ENCODE measurements at places on chromosomes 16 and 17.
A peak's percentile ranks its signal among the peaks of the same experiment; 100 is the strongest.

DNA sequence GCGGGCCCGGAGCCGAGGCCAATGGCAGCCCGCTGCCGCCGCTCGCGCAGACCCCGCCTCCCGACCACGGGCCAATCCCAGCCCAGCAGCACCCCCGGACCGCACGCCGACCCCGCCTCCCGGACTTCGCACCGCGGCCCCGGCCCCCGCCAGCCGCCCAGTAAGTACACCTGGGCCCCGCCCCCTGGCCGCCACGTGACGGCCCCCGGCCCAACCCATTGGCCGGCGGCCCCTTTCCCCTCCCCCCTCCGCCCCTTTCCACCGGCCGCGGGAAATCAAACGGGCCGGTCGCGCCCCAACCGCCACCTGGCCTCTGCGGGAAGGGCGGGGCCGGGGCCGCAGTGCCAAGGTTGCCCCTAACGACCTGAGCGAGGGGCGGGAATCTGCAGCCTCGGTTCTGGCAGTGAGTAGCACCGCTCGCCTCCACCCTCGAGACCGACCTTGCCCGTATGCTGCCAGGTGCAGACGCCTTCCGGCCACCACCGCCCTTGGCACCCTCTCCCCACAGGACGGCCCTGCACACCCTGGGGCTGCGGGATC, at the start of gene YBX2:
YBX2 (minus strand) TSS at position 26 of the 540 bp plus-strand sequence. CDS start 139 bp downstream, outside the sequence.
- DNase-seq, result peak; percentile 95

DNA sequence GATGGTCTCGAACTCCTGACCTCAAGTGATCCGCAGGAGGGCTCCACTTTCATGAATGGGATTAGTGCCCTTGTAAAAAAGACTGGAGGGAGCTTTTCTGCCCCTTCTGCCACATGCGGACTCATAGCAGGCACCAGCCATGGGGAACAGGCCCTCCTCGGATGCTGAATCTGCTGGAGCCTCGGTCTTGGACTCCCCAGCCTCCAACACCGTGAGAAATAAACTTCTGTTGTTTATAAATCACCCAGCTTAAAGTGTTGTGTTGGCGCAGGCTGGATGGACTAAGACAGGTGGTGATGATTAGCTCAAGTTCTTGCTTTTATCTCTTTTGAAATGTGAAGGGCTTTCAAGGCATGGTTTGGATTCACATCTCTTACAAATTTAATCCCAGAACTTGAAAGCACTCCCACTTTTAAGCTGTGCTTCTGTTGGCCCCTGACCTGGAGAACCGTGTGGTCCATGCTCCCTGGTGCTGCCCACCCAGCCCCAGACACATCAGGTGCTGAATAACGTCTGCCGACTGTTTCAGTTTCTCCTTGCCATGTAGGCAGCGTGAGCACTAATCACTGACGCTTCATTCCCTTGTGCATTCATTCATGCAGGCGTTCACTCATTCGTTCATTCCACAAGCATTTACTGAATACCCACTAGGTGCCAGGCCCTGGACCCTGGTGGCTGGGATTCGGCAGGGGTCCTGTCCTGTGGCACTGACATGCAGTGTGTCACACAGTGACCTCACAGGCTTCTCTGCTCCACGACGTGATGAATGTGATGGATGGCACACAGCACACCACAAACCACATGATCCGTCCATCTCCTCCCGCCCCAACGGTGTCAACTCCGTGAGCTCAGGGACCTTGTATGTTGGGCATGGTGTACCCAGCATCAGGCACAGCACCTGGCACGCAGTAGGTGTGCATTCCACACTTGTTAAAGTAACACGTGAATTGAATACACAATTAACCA, 8.9 kb downstream of the CIBAR2 start:
- no peak for DNase-seq

DNA sequence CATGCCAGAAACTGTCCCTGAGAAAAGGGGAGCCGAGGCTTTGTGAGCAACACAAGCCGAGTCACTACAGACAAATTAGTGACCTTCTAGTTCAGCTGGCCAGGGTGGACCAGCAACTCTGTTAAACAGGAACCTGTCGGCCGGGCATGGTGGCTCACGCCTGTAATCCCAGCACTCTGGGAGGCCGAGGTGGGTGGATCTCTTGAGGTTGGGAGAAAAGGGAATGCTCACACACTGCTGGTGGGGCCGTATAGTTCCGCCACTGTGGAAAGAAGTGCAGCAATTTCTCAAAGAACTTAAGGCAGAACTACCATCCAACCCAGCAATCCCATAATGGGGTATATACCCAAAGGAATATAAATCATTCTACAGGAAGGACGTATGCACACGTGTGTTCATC, 67.8 kb downstream of the C16orf95 start:
- DNase-seq, result no peak

- no peak for DNase-seq
These were observed 241.1 kb downstream of the PRKCA start for GRCh38 chr17:66543526-66543925.

- no peak for DNase-seq
These were observed 6.4 kb upstream of the ZNF750 start for GRCh38 chr17:82846061-82846691.

- DNase-seq, result no peak
These were observed 6.3 kb upstream of the PABPN1L start for GRCh38 chr16:88872650-88873331.

DNA sequence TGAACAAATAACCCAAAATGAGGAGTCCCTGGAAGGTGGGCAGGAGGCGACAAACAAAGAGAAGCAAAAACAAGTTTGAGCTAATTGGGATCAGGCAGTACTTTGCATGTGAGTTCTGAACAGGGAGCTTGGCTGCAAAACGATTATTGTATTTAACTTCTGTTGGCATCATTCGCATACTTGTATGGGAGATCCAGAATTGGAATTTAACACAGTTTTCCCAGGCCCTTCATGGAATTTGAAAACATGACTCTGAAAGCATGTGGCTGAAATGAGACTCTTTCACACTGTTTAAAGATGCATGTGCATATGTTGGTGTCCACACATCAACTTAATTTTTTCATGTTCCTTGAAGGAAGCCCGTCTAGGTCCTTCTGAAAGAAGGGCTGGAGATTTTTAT, 674.3 kb downstream of the WWOX start:
- no peak for DNase-seq

DNA sequence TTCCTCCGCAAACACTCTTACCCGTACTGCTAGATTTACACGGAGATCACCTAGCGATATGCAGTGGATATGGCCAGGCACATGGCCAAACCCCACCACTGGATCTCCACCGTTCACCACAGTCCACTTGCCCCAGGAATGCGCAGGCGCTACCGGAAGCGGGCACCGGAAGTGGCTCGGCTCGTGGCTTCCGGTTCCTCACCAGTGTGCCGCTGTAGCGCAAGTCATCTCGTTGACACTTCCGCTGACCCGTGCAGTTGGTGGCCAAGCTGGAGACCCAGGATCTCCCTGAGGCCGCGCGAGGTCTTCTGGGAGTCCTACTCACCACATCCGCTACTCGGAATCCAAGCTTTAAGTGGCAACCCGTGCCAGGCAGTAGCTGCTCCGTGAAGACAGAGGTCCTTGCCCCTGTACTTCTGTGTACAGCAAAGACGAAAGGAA, 11.5 kb downstream of the ZNF597 start:
- DNase-seq, result no peak

DNA sequence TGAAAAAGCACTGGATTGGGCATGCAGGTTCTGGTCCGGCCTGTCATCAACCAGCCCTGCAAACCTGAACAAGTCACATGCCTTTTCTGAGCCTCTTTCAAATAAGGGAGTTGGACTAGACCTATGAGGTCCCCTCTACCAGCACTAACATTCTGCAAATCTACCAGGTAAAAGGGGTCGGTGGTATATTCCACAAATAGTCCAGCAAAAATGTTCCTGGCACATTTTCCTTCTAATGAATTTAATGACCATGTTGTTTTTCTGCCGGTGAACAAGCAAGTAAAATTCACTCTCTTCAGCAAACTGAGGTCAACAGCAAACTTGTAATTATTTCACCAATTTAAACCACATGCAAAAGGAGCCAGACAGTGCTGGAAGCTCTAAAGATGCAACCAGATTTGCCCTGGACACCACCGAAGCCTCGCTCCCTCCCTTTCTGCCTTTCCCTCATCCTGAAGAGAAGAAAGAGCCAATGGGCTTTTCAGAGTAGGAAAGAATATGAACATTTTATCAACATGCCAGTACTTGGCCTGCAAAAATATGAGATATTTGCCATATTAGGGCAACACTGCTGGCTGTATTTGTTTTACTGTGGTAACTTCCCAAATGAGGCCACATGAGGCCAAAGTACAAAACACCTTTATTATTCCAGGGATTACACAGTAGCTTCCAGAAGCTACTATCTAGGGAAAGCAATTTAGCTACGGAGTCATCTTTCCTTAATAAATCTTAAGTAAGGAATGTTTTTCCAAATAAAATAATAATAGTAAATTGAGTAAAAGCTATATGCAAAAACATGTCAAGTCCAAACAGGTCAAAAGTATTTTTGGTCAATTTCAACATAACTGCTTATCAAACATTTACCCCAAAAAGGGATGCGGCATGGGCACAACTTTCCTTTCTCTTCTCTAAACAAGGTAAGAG, 45.0 kb downstream of the USP31 start:
- no peak for DNase-seq

GRCh38 chr17:13749891-13750235, 148.1 kb upstream of the HS3ST3A1 start:
- no peak for DNase-seq

DNA sequence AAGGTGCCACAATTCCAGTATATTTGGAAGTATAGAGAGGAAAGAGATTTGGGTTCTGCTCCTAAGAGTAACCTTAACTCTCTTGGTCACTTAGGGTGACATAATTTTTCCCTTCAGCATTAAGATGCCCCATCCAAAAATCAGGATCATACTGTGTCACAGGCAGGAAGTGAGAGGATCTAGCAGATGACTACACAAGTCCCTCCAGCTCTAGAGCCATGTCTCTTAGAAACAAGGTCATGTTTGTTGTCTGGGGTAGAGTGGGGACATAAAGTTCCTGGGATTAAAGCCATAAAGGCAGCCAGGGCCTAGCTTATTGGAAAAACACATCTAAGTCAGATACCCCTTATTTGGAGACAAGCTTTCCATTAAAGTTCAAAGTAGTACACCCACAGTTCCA, 2.7 kb downstream of the CCL8 start:
- no peak for DNase-seq

GRCh38 chr17:80474231-80474960, 2.0 kb downstream of the NPTX1 start:
- DNase-seq, result peak; percentile 84

- no peak for DNase-seq
These were observed 9.5 kb upstream of the DHRS13 start for GRCh38 chr17:28912281-28912937.

GRCh38 chr16:9689597-9689996, 492.6 kb downstream of the GRIN2A start:
- DNase-seq, result no peak

DNA sequence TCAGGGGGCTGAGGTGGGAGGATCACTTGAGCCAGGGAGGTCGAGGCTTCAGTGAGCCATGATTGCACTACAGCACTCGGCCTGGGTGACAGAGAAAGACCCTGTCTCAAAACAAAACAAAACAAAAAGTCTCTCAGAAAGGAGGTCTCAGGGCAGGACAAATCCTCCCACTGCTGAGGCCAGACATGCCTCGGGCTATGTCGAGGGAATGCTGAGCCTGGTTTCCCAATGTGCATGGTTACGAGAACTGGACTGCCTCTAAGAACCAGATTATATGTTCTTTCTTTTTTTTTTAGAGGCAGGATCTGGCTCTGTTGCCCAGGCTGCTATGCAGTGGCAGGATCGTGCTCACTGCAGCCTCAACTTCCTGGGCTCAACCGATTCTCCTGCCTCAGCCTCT, 27.6 kb downstream of the TRAP1 start:
- no peak for DNase-seq

GRCh38 chr16:85541980-85542900, 70.9 kb upstream of the GSE1 start:
- peak; percentile 48 for DNase-seq

DNA sequence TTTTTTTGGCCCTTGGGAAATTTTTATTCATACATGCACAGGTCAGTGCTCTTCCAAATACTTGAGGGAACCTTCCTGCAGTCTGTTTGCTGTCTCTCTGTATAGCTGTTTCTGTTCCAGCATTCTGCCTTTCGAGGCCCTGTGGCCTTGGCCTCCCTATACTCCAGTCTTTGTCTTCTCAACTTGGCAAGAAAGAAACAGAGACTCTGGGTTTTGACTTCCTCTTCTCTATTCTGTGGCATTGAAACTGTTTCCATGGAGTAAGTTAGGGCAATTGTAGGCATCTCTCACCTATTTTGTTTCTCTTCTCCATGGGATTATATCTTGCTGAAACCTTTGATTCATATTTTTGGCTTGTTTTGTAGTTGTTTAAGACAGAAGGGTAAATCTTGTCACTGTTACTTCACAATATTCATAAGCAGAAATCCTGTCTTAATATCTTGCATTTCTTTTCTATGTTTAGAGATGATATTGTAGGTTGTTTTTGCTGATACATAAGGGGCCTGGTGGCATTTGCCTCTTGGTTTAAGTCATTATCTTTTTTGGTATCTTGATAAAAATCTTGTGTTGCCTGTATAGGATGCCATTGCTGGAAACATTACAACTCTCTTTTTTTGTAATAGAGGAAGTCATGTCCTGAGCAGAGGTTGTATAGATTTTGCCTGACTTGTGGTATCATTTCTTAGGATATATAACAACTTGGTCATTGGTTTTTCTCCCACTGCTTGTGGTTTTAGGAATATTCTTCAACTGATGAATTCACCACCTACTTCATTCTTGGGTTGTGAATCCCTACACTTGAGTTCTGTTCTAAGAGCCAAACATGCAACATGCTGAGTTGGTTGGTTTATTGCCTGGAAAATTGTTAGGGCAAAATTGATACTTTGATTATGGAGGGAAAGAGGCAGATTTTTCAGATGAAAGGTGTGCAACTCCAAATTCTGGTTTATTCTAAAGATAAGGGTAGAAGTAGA, 168.6 kb downstream of the FTO start:
- no peak for DNase-seq

Data from HAP-1 (cell line).